ENCODE measurements at places on chromosomes 13 and 19.

- H3K4me3 ChIP-seq: no peak overlapping the region
- H3K4me1 ChIP-seq: peaks cover 44% of the 10 kb centered on the region
Measured at GRCh38 chr19:32647361-32647760, 27.6 kb downstream of the ANKRD27 start.

- peak overlapping the region; percentile 89 for H3K27ac ChIP-seq
- no peak for DNase-seq
- peak overlapping the region; percentile 94 for H3K4me3 ChIP-seq
- H3K27me3 ChIP-seq: no peaks in the 10 kb centered on the region
- peaks cover 11% of the 10 kb centered on the region for H3K4me1 ChIP-seq
Measured at GRCh38 chr19:5826531-5827341, 12.8 kb downstream of the FUT6 start.

DNA sequence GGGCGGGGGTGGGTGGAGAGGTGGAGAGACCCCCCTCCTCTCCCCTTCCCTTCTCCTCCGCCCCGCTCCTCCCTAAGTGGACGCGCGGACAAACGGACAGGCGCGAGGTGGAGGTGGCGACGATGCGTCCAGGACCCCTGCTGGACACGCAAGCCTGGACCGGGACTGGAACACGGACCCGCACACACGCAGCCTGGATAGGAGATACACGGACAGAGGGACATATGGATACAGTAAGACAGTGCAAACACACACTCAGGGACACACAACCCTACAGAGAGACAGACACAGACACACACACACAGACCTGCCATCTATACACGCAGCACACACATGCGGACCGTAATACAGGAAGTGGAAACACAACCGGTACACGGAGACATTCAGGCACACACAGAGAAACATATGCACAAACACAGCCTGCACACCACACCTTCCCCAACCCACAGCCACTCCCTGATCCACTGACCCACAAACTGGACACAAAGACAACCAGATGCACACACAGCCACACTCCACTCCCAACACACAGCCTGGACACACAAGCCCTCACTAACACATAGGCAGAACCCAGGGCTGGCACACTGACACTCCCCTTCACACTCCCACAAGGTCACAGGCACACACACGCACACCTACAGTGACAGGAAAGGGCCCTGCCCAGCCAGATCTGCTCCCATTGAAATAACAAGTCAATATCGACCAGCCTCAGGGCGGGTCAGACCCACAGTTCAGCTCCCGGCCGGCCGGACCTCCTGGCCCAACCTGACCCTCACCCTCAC, 696 bp upstream of the ERFL start:
- no peaks in the 10 kb centered on the region for H3K36me3 ChIP-seq
- peaks cover 32% of the 10 kb centered on the region for H3K27me3 ChIP-seq
- peaks cover 15% of the 10 kb centered on the region for H3K4me1 ChIP-seq
- peak; percentile 59 for DNase-seq
- peak overlapping the region; percentile 61 for H3K27ac ChIP-seq

- peaks cover 47% of the 10 kb centered on the region for H3K36me3 ChIP-seq
- peak overlapping the region; percentile 11 for H3K4me3 ChIP-seq
- H3K4me1 ChIP-seq: peaks cover 38% of the 10 kb centered on the region
- DNase-seq: peak; percentile 78
- H3K27ac ChIP-seq: peak overlapping the region; percentile 30
Measured at GRCh38 chr19:50003810-50004419, 21.3 kb downstream of the VRK3 start.

DNA sequence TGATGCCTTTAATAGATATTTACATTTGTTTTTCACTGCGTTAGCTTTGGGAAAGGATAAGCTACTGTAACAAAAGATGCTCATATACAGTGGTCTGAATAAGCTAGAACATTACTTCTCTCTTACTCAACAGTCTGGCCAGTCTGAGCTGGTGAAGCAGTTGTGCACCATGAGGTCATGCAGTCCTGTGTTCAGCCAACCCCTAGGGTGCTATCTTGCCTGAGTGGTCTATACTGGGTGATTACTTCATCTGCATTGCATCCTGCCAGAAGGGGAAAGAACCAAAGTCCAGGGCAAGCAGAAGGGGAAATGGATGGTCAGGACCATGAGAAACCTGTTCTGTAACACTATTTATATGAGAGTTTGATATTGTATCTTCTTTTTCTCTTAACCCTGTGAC, 31.5 kb downstream of the ERCC5 start:
- no peaks in the 10 kb centered on the region for H3K27me3 ChIP-seq
- H3K4me1 ChIP-seq: peaks cover 17% of the 10 kb centered on the region
- no peak for DNase-seq
- no peak overlapping the region for H3K4me3 ChIP-seq
- H3K36me3 ChIP-seq: peaks cover 31% of the 10 kb centered on the region

DNA sequence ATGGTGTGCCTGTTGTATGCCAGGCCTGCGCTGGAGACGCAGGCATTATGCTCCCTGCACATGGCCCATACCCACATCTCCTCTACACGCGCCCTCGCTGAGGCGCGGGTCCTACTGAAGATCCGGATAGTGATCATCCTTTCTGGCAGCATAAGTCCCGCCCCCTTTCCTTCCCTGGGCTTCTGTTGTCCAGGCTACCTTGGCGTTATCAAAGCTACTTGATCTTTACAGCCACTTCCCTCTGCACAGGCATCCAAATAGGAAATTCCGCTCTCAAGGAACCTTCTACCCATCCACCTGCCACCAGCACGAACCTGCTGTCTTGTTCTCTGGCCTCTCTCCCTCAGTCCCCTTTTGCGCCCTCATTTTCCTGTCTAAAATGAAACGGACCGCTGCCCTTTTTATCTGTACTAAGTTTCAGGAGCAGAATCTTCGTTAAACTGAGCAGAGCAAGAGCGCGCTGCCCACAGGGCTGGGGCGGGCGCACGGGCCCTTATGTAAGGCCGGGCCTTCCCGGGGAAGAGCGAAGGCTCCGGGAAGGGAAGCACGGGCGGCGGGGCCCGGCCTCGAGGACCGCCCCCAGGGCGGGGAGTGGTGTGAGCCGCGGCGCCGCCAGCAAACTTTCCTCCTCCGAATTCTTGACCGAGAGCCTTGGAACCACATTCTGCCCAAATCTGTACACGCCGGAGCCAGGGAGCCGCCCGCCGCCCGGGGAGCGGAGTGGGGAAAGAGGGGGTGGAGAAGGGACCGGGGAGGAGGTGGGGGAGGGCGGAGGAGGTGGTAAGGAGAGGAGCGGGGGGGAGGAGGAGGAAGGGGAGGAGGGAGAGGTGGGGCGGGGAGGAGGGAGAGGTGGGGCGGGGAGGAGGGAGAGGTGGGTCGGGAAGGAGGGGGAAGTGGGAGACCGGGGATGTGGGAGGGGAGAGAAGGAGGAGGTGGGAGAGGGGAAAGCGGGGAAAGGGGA, 920 bp upstream of the UBE2L5 start:
- H3K27me3 ChIP-seq: peaks cover 6% of the 10 kb centered on the region
- DNase-seq: peak; percentile 59
- peak overlapping the region; percentile 67 for H3K4me3 ChIP-seq
- peaks cover 14% of the 10 kb centered on the region for H3K4me1 ChIP-seq

- H3K36me3 ChIP-seq: no peaks in the 10 kb centered on the region
- no peak for DNase-seq
- no peak overlapping the region for H3K4me3 ChIP-seq
- H3K27me3 ChIP-seq: no peaks in the 10 kb centered on the region
Measured at GRCh38 chr19:51743405-51743804, 8.3 kb downstream of the FPR1 start.

- H3K4me1 ChIP-seq: peaks cover 12% of the 10 kb centered on the region
- DNase-seq: peak; percentile 84
- no peak overlapping the region for H3K4me3 ChIP-seq
- H3K27ac ChIP-seq: peak overlapping the region; percentile 57
- peaks cover 3% of the 10 kb centered on the region for H3K36me3 ChIP-seq
- H3K27me3 ChIP-seq: peaks cover 6% of the 10 kb centered on the region
Measured at GRCh38 chr19:6161271-6161850, 25.9 kb downstream of the ACSBG2 start.

GRCh38 chr19:51784922-51785690, 9.9 kb upstream of the FPR3 start:
- H3K27me3 ChIP-seq: peaks cover 3% of the 10 kb centered on the region
- peak; percentile 55 for DNase-seq
- no peaks in the 10 kb centered on the region for H3K36me3 ChIP-seq
- no peak overlapping the region for H3K27ac ChIP-seq
- no peak overlapping the region for H3K4me3 ChIP-seq

GRCh38 chr13:95620825-95621498, 23.5 kb downstream of the DZIP1 start:
- no peak overlapping the region for H3K4me3 ChIP-seq
- H3K4me1 ChIP-seq: no peaks in the 10 kb centered on the region
- H3K36me3 ChIP-seq: no peaks in the 10 kb centered on the region

GRCh38 chr19:31470952-31471351, 121.7 kb upstream of the TSHZ3 start:
- no peaks in the 10 kb centered on the region for H3K36me3 ChIP-seq
- no peak for DNase-seq
- no peak overlapping the region for H3K4me3 ChIP-seq

GRCh38 chr13:80010286-80010831, 330.6 kb downstream of the SPRY2 start:
- H3K36me3 ChIP-seq: no peaks in the 10 kb centered on the region
- H3K27me3 ChIP-seq: no peaks in the 10 kb centered on the region
- no peak overlapping the region for H3K27ac ChIP-seq
- no peak overlapping the region for H3K4me3 ChIP-seq
- DNase-seq: no peak

DNA sequence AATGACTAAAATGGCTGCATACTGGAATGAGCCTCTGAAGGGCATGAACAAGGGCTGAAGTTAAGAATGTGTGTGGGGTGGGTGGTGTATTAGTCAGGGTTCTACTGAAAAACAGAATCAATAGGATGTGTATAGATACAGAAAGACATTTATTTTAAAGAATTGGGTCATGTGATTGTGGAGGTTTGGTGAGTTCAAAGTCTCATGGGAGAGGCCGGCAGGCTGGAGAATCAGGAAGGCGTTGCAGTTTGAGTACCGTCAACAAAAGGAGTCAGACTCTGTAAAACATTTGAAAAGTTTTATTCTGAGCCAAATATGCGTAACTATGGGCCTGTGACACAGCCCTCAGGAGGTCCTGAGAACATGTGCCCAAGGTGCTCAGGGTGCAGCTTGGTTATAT, 24.5 kb upstream of the CYSLTR2 start:
- no peaks in the 10 kb centered on the region for H3K4me1 ChIP-seq
- no peak for DNase-seq
- no peak overlapping the region for H3K4me3 ChIP-seq
- H3K36me3 ChIP-seq: peaks cover 3% of the 10 kb centered on the region
- H3K27me3 ChIP-seq: peaks cover 5% of the 10 kb centered on the region
- H3K27ac ChIP-seq: no peak overlapping the region

DNA sequence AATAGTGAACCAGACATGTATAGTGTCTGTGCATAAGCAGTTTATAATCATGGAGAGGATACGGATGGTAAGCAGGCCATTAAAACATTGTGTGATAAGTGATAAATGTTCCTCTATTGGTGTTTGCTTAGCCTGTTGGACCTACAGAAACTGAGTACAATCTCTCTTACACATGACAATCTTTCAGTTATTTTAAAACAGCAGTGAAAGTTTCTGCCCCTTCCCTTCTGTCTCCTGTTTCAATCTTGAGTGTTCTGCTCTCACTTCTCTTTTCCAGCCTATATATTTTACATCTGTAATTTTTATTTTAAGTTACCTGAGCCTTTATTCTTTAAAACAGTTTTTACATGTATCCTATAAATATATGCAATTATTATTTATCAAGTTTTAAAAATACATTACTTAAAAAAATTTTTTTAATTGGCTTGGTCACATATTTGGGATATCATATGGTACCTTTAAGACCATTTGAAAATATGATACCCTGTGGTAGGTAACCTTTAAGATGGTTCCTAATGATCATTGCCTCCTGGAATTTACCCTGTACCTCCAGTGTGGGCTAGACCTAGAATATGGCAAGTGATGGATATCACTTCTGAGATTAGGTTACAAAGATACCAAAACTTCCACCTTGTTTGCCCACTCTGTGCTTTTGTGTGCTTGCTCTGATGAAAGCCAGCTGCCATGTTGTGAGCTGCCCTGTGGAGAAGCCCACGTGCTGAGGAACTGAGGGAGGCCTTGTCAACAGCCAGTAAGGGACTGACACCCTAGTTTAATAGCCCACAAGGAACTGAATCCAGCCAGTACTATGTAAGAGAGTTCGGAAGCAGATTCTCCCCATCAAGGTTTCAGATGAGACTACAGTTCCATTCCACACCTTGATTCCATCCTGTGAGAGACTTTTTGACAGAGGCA, 99.3 kb downstream of the DHRS12 start:
- no peak overlapping the region for H3K4me3 ChIP-seq
- no peaks in the 10 kb centered on the region for H3K27me3 ChIP-seq
- H3K36me3 ChIP-seq: peaks cover 8% of the 10 kb centered on the region
- H3K27ac ChIP-seq: no peak overlapping the region
- DNase-seq: no peak

GRCh38 chr19:10279737-10280442, 6.9 kb upstream of the ICAM4 start:
- DNase-seq: peak; percentile 60
- peak overlapping the region; percentile 40 for H3K4me3 ChIP-seq
- H3K36me3 ChIP-seq: peaks cover 47% of the 10 kb centered on the region
- H3K4me1 ChIP-seq: peaks cover 34% of the 10 kb centered on the region
- H3K27me3 ChIP-seq: no peaks in the 10 kb centered on the region

GRCh38 chr13:75770592-75771011, 134.5 kb downstream of the LMO7 start:
- H3K4me3 ChIP-seq: no peak overlapping the region
- peaks cover 3% of the 10 kb centered on the region for H3K4me1 ChIP-seq
- no peak for DNase-seq
- H3K27me3 ChIP-seq: no peaks in the 10 kb centered on the region
- peaks cover 3% of the 10 kb centered on the region for H3K36me3 ChIP-seq

- H3K4me1 ChIP-seq: peaks cover 42% of the 10 kb centered on the region
- DNase-seq: no peak
Measured at GRCh38 chr19:42495663-42496062, 32.6 kb downstream of the CEACAM1 start.

DNA sequence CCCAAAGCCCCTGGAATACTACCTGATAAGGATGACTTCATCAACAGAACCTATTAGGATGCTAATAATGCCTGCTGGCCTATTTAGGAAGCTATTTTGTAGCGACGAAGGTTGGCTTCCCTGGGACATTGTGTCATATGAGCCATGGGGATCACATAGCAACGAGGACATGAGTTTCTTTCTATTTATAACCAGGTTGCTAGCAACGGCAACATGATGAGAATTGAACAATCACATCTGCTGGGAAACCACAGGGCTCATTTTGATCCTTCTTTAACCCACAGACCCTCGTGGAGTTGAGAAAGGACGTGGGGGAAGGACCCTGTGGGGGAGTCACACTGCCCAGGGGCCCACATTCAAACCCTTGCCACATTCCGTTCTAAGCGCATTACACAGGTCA, 172.2 kb downstream of the COL4A1 start:
- H3K4me3 ChIP-seq: no peak overlapping the region
- H3K27me3 ChIP-seq: peaks cover 41% of the 10 kb centered on the region
- H3K36me3 ChIP-seq: no peaks in the 10 kb centered on the region
- peaks cover 8% of the 10 kb centered on the region for H3K4me1 ChIP-seq
- no peak overlapping the region for H3K27ac ChIP-seq
- no peak for DNase-seq

- H3K4me3 ChIP-seq: no peak overlapping the region
- no peak for DNase-seq
- no peak overlapping the region for H3K27ac ChIP-seq
- H3K36me3 ChIP-seq: no peaks in the 10 kb centered on the region
- H3K4me1 ChIP-seq: no peaks in the 10 kb centered on the region
Measured at GRCh38 chr13:76570510-76570971, 315.7 kb downstream of the KCTD12 start.
